Activated naive CD8-positive, alpha-beta T cell treated with anti-CD3 and anti-CD28 coated beads, Interleukin-2, amount 10 ng/mL, durations not matched to agents 7 days and 5 days (primary cell): ENCODE measurements at places on chromosomes 3 and 15. TPM values are rescaled to one million over a fixed set of nuclear protein-coding genes. Genes with fewer than 3 reads are reported as not detected.

The LOXL1 gene
- total RNA-seq, result 10.5 TPM

DNA sequence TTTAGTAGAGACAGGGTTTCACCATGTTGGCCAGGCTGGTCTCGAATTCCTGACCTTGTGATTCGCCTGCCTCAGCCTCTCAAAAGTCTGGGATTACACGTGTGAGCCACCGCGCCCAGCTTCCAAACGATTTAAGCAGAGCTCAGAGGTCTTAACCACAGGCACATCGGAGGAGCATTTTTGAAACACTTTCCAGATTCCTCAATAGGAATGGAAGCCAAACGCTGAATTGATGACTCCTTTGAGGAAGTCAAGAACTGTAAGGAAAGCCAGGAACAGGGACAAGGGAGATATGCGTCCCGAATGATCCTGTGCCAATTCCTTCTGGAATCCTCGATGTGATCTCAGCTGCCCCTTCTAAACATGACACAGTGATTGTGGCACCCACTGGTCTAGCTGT is 40.0 kb downstream of the TRH start:
- no peaks in the 10 kb centered on the region for H3K4me1 ChIP-seq
- H3K27ac ChIP-seq, result no peak overlapping the region
- peaks cover 2% of the 10 kb centered on the region for H3K27me3 ChIP-seq
- DNase-seq, result no peak
- H3K4me3 ChIP-seq, result no peak overlapping the region

- H3K36me3 ChIP-seq, result no peaks in the 10 kb centered on the region
- no peak overlapping the region for H3K4me3 ChIP-seq
- DNase-seq, result no peak
- peaks cover 5% of the 10 kb centered on the region for H3K4me1 ChIP-seq
- peaks cover 10% of the 10 kb centered on the region for H3K27me3 ChIP-seq
These were observed 20.1 kb downstream of the OSBPL10 start for GRCh38 chr3:31960793-31961431.

The MKRN2OS gene
- not detected for total RNA-seq

DNA sequence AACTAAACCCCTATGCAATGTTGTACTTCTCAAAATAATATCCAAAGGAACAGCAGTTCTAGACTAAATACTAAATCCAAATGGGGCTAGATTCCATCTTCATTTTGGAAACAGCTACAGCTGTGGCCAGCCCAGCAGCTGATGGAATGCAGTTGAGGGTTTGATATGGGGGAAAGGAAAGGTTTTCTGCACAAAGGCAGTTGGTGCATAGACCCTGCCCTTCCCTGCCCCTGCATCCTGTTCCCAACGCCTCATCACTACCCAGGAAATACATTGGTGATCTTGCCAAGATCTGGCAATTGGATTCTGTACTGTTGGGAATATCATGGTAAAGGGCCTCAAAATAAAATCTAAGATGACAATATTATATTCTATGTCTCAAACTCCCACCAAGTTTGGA is 43.9 kb downstream of the DTWD1 start:
- no peaks in the 10 kb centered on the region for H3K4me1 ChIP-seq
- H3K27ac ChIP-seq, result no peak overlapping the region
- peaks cover 22% of the 10 kb centered on the region for H3K27me3 ChIP-seq
- DNase-seq, result no peak
- no peaks in the 10 kb centered on the region for H3K36me3 ChIP-seq

- peaks cover 13% of the 10 kb centered on the region for H3K4me1 ChIP-seq
- peak; percentile 46 for DNase-seq
- H3K27me3 ChIP-seq, result peaks cover 6% of the 10 kb centered on the region
These were observed 63.7 kb upstream of the SMAD6 start for GRCh38 chr15:66638377-66638776.

DNA sequence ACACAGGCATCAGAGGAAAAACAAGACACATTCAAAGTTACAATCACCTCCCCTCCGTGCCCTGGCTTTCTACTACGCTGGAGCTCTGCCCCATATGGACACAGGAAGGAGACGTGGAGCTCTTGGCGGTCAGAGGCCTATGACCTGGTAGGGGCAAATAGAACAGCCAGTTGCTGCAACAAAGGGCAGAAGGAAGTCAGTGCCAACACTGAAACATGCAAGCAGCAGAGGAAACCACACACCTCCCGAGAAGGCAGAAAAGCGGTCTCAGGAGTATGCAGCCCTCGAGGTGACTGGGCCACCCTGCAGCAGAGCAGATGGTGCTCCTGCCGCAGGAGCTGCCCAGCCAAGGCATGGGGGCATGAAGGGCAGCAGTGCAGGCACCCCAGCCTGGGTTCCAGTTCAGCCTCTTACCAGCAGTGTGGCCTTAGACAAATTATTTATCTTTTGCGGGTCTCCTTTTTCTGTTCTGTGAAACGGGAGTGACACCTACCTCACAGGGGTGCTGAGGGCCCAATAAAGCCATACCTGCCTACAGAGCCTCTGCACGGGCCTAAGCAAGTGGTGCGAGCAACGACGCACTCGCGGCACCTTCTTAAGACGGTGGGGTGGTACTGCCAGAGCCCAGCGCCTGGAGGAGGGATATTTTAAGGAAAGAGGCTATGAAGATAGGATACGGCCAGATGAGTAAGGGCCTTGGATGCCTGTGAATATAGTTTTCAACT is 8.6 kb downstream of the ZXDC start:
- H3K4me3 ChIP-seq, result no peak overlapping the region
- peaks cover 14% of the 10 kb centered on the region for H3K4me1 ChIP-seq
- peaks cover 32% of the 10 kb centered on the region for H3K36me3 ChIP-seq
- H3K27me3 ChIP-seq, result no peaks in the 10 kb centered on the region
- peak overlapping the region; percentile 16 for H3K27ac ChIP-seq
- no peak for DNase-seq
